ELR (cell line): ENCODE measurements at places on chromosomes 3 and 15.

- no peak for DNase-seq
Measured at GRCh38 chr3:126850370-126851085, 132.4 kb upstream of the PLXNA1 start.

GRCh38 chr3:192259661-192260060 lies 467.7 kb downstream of the FGF12 start:
- DNase-seq, result no peak

DNA sequence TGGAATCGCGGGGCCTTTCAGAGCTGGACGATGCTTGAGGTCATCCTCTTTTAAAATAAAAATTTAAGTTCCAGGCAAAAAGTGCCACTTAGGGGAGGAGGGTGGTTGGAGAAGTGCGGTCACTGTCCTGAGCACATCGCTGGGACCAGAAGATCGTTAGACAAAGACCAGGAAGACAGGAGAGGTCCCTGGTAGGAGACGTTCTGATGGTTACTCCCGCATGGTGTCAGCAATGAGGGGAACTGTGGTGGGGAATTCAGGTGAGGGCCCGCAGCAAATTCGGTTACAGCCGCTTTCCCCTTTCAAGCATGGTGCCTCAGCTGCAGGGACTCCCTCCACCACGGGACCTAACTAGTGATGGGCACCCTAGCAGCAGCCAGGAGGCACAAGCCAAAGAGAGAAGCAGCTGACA lies 1.0 kb upstream of the ISY1 start:
- DNase-seq, result peak; percentile 55

DNA sequence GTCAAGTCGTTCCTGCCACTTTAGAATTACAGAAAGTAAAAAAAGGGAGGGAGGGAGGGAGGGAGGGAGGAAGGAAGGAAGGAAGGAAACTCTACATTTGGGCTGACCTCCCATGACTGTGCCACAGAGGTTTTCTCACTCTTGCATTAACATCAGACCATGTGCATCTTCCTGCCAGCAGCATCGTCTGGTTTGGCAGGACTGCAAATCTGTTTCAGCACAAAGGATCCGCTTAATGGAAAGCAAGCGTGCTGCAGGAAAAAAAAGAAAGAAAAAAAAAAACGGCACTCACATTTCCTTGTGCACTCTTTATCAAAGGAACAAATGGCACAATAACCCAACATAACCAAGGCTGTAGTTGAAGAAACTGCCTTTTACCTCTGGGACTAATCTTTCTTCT lies 148.8 kb upstream of the HES1 start:
- DNase-seq, result no peak

GRCh38 chr15:26038693-26039092 lies 175.6 kb upstream of the ATP10A start:
- no peak for DNase-seq

GRCh38 chr15:65377976-65378366 lies at the start of gene IGDCC3:
TSS of gene IGDCC3 (minus strand) at chr15:65378002. CDS start at chr15:65377788, 214 bp downstream.
- DNase-seq, result peak; percentile 10

GRCh38 chr15:59244337-59244736 lies 37.7 kb downstream of the LDHAL6B start:
- no peak for DNase-seq

GRCh38 chr15:39778021-39778420 lies 4.6 kb downstream of the FSIP1 start:
- DNase-seq, result no peak

DNA sequence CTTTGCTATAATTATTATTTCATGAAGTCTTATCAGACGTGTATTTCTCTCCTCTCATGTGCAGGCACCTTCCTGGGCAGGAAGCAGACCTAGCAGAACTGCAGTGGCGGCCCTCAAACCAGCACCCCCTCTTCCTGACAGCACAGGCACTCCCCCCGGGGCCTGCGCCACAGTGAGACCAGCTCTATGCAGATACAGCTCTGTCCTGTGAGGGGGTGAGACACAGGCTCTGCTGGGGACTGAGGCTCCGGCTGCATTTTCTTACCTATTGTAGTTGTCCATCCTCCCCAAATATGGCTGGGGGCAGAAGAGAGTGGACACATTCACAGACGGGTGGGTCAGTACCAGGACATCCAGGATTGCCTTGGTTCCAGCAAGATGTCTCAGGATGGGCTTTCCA lies 5.0 kb downstream of the CISH start:
- DNase-seq, result no peak

GRCh38 chr3:18044971-18045880 lies 302.8 kb upstream of the TBC1D5 start:
- DNase-seq, result no peak

DNA sequence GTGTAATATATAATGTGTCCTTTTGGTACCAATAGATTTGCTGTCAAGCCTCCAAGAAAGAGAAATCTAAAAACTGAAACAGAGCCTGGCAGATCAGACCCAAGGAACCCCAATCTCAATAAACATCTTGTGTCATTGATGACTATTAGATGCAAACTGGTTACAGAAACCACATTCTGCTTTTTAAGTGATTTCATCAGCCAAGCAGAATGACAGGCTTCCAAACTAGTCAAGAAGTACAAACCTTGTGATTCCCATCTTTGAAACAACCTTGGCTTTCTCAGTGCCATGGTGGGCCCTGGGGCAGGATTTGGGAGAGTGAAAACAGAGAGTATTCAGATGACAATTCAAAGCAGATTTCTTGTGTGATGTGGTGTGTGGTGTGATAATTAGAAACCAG lies 45.6 kb upstream of the STRIT1 start:
- DNase-seq, result peak; percentile 9
